ENCODE measurements at places on chromosomes 4 and X.

DNA sequence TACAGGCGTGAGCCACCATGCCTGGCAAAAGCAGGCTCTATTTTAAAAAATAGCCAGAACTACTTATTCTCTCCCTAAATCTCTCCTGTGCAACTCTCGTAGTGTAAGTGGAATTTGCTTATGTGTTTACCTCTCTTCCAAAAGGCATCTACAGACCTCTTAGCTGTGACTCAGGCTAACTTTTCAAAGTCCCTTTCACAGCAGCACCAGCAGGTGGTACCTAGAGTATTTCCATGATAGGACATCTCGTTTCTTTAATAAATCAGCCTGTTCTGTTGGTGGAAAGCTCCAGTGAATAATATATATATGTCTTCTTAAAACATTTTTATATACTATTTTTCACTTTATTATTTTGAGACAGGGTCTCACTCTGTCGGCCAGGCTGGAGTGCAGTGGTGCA, 89.0 kb downstream of the NSUN7 start:
- peaks cover 3% of the 10 kb centered on the region for H3K4me1 ChIP-seq
- no peaks in the 10 kb centered on the region for H3K27me3 ChIP-seq
- no peak overlapping the region for H3K27ac ChIP-seq
- peak; percentile 16 for DNase-seq
- no peaks in the 10 kb centered on the region for H3K36me3 ChIP-seq

DNA sequence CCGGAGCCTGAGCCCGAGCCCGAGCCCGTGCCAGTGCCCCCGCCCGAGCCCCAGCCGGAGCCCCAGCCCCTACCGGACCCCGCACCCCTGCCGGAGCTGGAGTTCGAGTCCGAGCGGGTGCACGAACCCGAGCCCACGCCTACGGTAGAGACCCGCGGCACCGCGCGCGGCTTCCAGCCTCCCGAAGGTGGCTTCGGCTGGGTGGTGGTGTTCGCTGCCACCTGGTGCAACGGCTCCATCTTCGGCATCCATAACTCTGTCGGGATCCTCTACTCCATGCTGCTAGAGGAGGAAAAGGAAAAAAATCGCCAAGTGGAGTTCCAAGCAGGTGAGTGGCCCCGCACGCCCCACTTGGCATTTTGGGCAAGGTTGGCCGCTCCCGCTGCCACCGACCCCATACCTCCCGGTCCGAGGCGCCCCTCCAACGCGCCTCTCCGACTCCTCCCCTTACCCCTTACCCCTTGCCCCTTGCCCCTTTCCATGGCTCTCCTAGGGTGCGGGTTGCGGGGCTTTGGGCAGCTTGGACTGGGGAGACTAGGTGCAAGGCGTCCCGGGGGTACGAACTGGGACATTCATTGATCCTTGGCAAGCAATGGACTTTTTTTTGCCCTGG, 553 bp downstream of the SLC16A2 start:
- peak overlapping the region; percentile 81 for H3K27ac ChIP-seq
- H3K4me1 ChIP-seq: peaks cover 5% of the 10 kb centered on the region

- 0 out of 2 replicates have a peak, but pooled peaks cover 5% of the 10 kb centered on the region for H3K4me1 ChIP-seq
- DNase-seq: peak; percentile 10
- no peak overlapping the region for H3K4me3 ChIP-seq
- no peaks in the 10 kb centered on the region for H3K36me3 ChIP-seq
- no peak overlapping the region for H3K27ac ChIP-seq
- no peaks in the 10 kb centered on the region for H3K27me3 ChIP-seq
Measured at GRCh38 chrX:72526534-72527508, 45.8 kb downstream of the HDAC8 start.

GRCh38 chrX:153063315-153063714, 7.0 kb downstream of the PNMA3 start:
- H3K4me1 ChIP-seq: peaks cover 8% of the 10 kb centered on the region
- no peaks in the 10 kb centered on the region for H3K36me3 ChIP-seq
- H3K4me3 ChIP-seq: no peak overlapping the region
- DNase-seq: peak; percentile 40
- no peaks in the 10 kb centered on the region for H3K27me3 ChIP-seq
